MV-4-11 (cell line): ENCODE measurements at places on chromosomes 3 and 15.

GRCh38 chr3:40262331-40262730 lies 47.2 kb upstream of the EIF1B start:
- DNase-seq, result no peak

DNA sequence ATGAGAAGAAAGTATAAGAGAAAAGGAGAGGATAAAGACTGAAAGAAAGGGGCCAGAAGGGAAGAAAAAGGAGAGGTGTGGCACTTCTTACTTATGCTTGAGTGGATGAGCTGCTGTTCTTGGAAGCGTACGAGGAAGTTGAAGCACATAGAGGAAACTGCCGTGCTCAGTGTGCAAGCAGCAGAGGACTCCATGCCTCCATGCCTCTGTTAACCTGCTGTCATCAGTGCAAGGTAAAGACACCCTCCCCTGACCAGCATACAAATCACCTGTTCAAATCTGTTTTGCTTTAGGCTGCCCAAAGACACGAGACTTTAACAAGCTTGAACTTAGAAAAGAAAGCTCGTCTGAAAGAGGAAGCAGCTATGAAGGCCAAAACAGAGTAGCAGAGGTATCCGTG lies 6.4 kb downstream of the WDR5B start:
- DNase-seq, result peak; percentile 41

GRCh38 chr15:77625376-77625775 lies 7.3 kb downstream of the LINGO1 start:
- DNase-seq, result no peak

DNA sequence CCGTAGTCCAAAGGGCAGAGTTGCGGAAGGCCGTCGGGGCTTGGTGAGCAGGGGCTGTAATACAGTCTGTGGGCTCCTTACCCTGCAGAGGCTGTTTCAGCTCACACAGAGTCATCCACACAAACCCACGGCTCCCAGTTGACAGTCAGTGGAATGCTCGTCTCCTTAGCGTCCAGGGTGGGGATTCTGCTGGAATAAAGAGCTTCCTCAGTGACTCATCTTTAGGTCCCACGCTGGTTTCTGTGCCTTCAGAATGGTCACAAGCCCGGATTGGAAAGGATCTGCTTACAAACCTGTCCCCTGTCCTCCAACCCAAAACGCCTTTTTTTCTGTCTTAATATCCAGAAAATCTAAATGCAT lies 201.3 kb upstream of the TPM1 start:
- no peak for DNase-seq

GRCh38 chr3:157347577-157348303 lies 88.9 kb upstream of the PTX3 start:
- no peak for DNase-seq

DNA sequence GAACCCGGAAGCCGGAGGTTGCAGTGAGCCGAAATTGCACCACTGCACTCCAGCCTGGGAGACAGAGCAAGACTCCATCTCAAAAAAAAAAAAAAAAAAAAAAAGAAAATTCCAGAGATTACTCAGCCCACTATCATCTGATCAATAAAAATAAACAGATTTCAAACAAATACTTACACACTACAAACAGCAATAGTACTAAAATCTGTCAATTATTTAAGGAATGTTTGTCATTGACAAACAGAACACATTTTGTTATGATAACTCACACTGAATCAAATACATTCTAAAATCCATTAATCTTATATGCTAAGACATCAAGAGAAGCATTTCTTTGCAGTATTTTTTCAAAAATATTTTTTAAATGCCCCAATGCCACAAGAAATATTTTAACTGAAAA lies 7.6 kb downstream of the MYO9A start:
- no peak for DNase-seq

- no peak for DNase-seq
Observed at GRCh38 chr15:96035091-96035490, 295.4 kb upstream of the NR2F2 start.

- DNase-seq, result no peak
Observed at GRCh38 chr3:18111796-18112232, 313.3 kb downstream of the SATB1 start.

DNA sequence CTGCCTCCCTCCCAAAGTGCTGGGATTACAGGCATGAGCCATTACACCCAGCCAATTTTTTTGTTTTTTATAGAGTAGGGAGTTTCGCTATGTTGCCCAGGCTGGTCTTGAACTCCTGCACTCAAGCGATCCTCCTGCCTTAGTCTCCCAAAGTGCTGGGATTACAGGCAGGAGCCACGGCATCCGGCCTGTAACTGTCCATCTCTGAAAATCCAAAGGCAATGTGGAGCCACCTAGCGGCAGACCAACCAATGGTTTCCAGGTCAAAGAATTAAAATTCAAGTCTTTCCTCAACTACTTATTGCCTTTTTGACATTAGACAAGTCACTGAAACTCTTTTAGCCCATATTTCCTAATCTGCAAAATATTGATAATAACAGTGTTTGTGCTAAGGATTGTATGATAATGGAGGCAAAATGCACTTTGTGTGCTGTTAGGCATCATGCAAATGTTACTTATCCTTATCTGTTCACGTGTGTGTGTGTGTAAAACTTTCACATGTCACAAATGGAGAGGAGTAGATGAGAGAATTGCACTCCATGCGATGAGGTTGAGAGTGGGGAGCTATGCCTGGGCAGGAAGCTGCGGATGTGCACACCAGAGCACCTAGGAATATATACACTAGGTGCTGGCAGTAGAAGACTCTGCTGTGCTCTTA lies 48.7 kb downstream of the COL8A1 start:
- peak; percentile 31 for DNase-seq
